ENCODE measurements at places on chromosomes 3 and 15.

DNA sequence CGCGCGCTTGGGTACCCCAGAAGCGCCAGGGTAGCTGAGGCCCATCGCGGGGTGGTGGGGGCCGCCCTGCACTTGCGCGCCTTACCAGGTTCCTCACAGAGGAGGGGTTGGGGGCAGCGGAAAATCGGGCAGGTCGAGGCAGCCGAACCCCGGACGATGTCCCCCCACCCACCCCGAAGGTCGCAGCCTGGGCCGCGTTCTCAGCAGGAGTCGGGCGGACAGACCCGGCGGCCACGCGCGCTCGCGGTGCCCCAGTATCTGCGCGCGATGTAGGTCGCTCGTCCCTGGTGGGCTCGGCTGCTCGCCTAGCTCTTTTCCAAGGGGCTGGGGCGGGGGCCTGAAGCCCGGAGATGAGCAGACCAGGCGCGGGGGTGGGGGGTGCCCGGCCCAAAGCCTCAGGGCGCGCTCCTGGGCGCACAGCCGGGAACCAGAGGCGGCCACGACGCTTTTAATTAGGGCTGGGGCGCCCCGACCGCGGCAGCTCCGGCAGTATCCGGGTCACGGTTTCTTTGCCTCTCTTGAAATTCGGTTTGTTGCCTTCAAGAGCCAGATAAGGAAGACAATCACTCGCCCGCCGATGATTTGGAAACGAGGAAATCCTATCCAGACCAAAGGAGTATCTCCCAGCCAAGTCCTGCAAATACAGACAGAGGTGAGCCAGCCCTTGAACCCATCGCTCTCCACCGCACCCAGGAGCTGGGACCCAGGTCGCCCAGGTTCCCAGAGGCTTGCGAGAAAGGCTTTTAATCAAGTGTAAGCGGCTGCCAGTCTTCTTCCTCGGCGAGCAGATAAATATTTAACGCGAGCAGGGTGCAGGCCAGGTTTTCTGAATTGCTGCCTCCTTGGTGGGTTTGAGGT, 4.6 kb downstream of the SKOR1 start:
- DNase-seq, result no peak

- no peak for DNase-seq
Measured at GRCh38 chr3:135905058-135905724, 60.3 kb upstream of the PPP2R3A start.

DNA sequence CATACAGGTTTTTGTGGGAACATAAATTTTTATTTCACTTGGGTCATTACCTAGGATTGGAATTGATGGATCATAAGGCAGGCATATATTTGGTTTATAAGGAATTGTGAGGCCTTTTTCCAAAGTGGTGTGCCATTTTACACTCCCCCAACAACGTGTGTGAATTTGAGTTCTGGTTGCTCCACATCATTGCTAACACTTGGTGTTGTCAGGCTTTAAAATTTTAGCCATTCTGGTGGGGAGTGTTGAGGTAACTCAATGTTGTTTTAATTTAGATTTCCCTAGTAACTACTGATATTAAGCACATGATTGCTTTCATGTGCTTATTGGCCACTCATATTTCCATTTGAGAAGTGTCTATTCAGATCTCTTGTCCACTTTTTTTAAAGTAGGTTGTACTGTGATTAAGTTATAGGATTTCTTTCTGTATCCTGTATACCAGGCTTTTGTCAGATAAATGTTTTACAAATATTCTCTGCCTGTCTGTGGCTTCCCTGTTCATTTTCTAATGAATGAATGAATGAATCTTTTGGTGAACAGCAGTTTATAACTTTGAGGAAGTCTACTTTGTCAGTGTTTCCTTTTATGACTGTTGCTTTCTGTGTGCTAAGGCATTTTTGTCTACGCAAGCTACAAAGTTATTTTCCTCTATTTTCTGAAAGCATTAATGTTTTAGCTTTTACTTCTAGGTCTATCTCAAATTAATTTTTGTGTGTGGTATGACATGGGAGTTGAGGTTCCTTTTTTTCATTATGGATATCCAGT, 17.9 kb upstream of the NR2C2 start:
- DNase-seq, result no peak

DNA sequence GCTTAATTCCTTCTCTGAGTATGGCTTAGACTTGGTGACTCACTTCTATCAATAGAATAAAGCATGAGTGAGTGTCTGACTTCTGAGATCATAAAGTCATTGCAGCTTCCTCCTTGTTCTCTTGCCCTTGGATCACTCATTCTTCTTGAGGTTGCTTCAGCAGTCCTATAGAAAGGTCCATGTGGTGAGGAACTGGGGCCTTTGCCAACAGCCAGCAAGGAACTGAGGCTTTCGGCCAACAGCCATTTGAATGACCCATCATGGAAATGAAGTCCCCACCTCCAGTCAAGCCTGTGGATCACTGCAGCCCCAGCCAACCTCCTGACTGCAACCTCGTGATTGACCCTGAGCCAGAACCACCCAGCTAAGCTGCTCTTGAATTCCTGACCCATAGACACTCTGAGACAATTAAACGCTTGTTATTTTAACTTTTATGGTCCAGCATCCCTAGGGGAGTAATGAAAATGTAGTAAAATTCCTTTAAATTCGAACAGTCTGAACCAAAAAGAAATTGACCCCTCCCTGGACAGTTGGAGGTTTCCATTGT, 84.5 kb downstream of the WDR76 start:
- DNase-seq, result no peak

DNA sequence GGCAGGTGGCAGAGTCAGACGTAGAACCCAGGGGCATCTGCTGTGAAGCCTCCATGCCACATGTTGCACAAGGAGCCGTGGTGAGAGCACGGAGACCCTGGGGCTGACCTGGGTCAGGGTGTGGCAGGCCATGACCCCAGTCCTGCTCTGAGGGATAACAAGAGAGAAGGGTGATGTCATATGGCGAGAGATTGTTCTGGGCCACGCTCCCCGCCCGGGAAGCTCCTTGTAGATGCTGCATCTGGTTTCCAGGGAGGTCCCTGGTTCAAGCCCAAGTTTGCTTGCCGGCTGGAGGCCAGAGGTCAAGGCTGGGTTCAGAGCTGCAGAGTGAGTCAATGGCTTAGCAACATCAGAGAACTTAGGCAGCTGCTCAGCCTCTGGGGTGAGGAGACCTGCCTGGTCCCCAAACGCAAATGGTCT, 17.3 kb downstream of the FGD5 start:
- no peak for DNase-seq

DNA sequence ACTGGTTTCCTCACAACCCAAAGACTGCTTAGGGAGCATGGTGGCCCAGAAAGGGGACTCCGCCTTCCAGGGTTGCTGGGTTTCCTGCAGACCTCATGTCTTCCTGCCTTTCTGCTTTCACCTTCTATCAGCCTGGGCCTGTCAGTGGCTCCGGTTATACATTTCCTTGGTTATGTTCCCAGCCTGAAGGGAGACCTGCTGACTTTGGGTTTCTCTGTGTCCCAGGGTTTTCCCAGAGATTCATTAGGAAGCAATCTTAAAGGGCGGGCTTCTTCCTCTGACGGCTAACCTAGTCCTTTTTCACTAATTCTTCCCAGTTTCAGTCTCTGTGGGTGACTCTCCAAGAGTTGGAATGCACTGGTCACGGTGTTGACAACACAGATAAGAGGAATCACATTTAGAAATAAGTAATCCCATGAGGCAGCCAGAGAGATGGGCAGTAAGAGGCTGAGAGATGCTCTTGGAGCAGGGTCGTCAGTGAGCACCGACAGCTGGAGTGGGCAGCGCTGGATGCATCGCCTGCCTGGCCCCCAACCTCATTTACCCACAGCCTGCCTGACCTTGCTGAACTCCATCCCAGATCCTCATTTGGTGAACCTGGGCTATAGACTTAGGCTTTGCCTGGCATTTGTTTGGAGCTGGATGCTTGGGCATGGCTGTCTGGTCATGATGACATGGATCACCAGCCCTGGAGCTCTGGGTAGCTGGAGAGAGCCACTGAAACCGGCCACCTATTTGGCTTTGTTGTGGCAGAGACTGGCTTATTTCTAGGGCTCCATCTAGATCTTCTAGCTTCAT, 10.0 kb upstream of the EHD4 start:
- DNase-seq, result no peak

DNA sequence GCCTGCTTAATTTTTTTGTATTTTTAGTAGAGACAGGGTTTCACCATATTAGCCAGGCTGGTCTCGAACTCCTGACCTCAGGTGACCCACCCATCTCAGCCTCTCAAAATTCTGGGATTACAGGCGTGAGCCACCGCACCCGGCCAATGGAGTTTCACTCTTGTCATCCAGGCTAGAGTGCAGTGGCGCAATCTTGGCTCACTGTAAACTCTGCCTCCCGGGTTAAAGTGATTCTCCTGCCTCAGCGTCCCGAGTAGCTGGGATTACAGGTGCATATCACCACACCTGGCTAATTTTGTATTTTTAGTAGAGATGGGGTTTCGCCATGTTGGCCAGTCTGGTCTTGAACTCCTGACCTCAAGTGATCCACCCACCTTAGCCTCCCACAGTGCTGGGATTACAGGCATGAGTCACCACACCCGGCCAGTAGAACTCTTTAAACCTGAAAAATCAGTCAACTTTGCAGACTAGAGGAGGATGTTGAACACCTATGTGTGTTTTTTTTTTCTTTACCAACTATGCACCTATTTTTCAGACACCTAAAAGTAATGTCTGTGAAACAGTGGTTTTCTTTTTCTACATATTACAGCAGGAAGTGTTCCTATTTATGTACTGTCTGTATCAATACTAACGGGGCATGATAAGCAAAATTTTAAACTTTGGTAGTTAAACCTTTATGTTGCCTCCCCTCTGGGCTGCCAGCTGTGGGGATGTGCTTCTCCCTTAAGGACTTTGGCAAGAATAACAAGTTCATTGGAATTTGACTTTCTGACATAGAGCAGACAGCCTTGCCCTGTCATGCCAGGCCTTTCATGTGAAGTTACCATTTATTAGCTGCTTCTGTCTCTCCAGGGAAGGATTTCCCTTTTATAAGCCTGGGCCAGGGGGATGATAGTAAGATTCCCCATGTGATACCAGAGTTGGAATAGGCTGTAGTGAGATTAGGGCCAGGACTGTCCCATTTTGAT, 8.1 kb downstream of the ARIH2 start:
- no peak for DNase-seq

GRCh38 chr3:81301230-81301629, 460.2 kb downstream of the GBE1 start:
- no peak for DNase-seq

GRCh38 chr3:168081171-168081771, 14.5 kb downstream of the GOLIM4 start:
- no peak for DNase-seq

- DNase-seq, result no peak
Measured at GRCh38 chr3:66442254-66443117, 58.3 kb downstream of the LRIG1 start.

GRCh38 chr15:82306791-82307713, 42.2 kb downstream of the GOLGA6L10 start:
- DNase-seq, result no peak

DNA sequence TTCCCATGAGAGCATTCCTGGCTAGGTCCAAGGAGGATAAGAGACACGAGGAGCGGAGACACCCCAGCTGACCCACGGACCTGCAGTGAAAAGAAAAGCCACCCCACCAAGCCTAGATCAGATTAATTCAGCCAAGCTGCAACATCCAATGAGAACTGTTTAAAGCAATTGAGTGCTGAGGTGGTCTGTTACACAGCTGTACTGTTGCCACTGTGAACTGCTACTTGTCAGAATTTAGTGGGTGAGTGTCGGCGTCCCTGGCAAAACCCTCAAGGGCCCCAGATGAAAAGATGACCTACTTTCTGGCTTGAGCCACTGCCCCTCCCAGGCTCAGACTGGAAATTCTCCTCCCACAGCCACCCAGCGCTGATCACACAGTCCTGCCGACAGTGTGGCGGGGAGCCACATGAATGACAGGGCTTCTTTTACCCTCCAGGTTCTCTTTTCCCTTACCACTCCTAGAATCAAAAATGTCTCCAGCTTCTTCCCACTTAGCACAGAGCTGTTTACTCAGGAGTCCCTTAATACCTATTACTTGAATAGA, 26.4 kb upstream of the KBTBD12 start:
- no peak for DNase-seq

DNA sequence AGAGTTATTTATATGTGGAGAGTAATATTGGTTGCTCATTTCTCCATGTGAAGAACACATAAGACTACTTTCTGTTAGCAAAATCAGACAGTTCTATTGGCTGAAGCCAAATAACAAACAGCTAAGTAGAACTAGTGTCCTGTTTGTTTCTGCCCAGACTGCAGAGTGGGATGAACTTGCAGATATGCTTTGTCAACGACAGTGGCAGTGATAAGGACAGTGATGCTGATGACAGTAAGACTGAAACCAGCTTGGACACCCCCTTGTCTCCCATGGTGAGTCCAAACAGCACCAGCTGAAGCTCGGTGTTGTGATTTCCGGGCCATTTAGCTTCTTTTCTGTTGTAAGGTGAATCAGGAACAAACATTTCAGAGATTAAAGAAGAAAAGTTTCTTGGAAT, 102.6 kb upstream of the IL12A start:
- DNase-seq, result no peak

DNA sequence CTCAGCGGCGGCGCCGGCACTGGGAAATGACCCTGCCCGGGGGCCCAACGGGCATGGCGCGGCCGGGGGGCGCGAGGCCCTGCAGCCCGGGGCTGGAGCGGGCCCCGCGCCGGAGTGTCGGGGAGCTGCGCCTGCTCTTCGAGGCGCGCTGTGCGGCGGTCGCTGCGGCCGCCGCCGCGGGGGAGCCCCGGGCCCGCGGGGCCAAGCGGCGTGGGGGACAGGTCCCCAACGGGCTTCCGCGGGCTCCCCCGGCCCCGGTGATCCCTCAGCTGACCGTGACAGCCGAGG, 172 bp downstream of the ITPKA start:
- DNase-seq, result no peak

GRCh38 chr3:176855901-176856486, 341.3 kb downstream of the TBL1XR1 start:
- DNase-seq, result no peak

DNA sequence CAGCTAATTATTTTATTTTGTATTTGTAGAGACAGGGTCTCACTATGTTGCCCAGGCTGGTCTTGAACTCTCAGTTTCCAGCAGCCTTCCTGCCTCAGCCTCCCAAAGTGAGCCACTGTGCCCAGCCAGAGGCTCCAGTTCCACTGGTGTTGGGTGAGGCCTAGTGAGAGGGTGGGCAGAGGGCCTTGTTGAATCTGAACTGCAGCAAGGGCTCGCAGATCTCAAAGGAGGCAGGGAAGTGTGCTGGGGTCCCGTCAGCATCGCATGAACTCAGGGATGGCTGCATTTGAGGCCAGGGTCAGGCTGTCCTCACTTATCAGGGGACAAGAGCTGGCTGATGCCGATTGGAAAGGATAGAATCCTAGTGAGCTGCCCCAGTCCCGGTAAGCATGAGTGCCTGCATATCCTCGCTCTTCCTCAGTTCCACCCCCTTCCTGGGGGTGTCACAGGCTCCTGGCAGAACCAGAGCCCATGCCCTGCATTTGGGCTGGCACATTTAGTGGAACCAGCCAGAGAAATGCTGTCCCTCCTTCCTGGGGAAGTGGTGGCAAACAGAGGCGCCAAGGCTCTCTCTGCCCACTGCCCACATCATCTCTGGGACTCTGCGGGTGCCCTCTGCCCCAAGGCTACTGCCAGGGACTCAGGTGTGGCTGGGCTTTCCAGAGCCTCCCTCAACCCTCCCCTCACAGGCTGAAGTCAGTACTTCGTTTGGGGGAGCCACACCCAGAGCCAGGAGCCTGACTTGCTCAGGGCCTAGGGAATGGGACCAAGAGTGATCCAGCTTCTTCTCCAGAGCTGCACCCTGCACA, 24.1 kb downstream of the ALS2CL start:
- no peak for DNase-seq

- no peak for DNase-seq
Measured at GRCh38 chr3:179882292-179882691, 154.4 kb downstream of the PEX5L start.

Data from stimulated activated CD8-positive, alpha-beta memory T cell treated with anti-CD3 and anti-CD28 coated beads, Interleukin-15, amount 100 ng/mL, for 24 hours (primary cell).